SJSA1 (cell line): ENCODE measurements at places on chromosomes 12 and 14.

- no peak overlapping the region for H3K27ac ChIP-seq
- no peaks in the 10 kb centered on the region for H3K4me1 ChIP-seq
- no peaks in the 10 kb centered on the region for H3K36me3 ChIP-seq
- H3K27me3 ChIP-seq = no peaks in the 10 kb centered on the region
- DNase-seq = no peak
These were observed 723.7 kb upstream of the USP15 start for GRCh38 chr12:61536525-61536924.

DNA sequence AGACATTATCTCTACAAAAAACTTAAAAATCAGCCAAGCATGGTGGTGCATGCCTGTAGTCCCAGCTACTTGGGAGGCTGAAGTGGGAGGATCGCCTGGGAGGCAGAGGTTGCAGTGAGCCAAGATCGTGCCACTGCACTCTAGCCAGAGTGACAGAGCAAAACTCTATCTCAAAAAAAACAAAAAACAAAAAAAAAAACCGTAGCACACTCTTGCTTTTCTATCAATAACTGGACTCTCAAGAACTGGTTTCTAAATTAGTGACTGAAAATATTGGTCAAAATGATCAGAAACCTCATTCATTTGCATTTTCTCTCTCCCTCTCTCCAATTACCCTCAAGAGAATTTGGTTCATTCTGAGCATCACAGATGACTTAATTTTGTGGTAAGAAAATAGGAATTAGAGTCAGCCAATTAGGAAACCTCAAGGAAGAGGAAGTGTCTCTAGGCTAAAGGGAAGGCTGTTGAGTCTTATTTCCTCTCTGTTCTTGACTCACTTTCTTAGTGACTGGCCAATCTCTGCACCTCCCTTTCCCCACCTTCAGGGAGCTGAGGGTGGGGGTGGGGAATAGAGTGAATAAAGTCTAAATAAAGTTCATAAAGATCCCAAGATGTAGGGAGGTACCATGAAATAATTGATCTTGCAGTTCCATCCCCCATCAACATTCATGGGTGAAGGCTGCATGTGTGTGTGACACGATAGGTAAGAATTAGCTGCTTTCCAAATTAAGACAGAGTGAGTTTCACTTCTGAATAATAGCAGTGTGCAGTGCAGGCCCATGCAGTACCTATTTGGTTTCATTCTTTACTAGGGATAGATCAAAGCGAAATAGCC is 6.8 kb upstream of the PSMA6 start:
- H3K36me3 ChIP-seq = no peaks in the 10 kb centered on the region
- DNase-seq = no peak
- no peaks in the 10 kb centered on the region for H3K4me1 ChIP-seq
- no peaks in the 10 kb centered on the region for H3K27me3 ChIP-seq

DNA sequence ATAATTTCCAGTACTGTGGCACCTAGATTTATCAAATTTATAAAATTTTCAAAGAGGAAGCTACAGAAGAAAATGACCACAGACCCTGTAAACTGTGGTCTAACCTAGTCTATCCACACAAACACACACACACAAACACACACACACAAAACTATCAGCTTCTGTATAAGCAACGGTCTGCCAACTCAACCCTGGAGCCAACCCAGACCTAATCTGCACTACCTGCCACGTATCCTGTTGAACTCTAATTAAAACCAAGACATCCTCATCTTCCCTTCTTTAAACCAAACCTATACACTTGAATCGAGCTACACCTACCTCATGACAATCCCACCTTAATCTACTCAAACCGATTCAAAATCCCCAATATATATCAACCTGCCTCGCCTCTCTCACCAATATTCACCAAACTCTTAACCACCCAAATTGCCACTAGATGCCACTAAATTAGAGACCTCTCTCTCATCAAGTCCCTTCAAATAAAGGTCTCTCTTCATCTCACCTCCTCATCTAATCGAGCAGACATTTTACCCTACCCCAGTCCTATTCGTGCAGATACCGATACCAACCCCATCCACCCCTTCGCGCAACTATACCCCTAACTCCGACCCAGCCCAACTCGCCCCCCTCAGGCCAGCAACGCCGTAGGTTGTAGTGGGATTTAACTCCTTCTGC is 808 bp downstream of the ACIN1 start:
- no peaks in the 10 kb centered on the region for H3K27me3 ChIP-seq
- H3K4me3 ChIP-seq = peak overlapping the region; percentile 82
- peaks cover 73% of the 10 kb centered on the region for H3K36me3 ChIP-seq
- H3K4me1 ChIP-seq = 0 out of 2 replicates have a peak, but pooled peaks cover 4% of the 10 kb centered on the region
- H3K27ac ChIP-seq = no peak overlapping the region
- DNase-seq = no peak

GRCh38 chr12:87253157-87253556 is 776.0 kb downstream of the C12orf50 start:
- no peaks in the 10 kb centered on the region for H3K4me1 ChIP-seq
- no peak overlapping the region for H3K4me3 ChIP-seq
- no peaks in the 10 kb centered on the region for H3K36me3 ChIP-seq
- no peak for DNase-seq
- H3K27ac ChIP-seq = no peak overlapping the region

- H3K36me3 ChIP-seq = no peaks in the 10 kb centered on the region
- H3K27me3 ChIP-seq = peaks cover 12% of the 10 kb centered on the region
- H3K4me1 ChIP-seq = peaks cover 30% of the 10 kb centered on the region
- no peak overlapping the region for H3K27ac ChIP-seq
These were observed 4.7 kb upstream of the CISTR start for GRCh38 chr12:53756300-53757100.

- DNase-seq = peak; percentile 65
- H3K27me3 ChIP-seq = no peaks in the 10 kb centered on the region
- H3K36me3 ChIP-seq = no peaks in the 10 kb centered on the region
- no peaks in the 10 kb centered on the region for H3K4me1 ChIP-seq
- no peak overlapping the region for H3K4me3 ChIP-seq
These were observed 87.1 kb downstream of the SINHCAF start for GRCh38 chr12:31238764-31239387.

GRCh38 chr12:26851031-26851809 is 18.2 kb upstream of the ITPR2 start:
- no peaks in the 10 kb centered on the region for H3K4me1 ChIP-seq
- no peaks in the 10 kb centered on the region for H3K36me3 ChIP-seq
- DNase-seq = no peak
- H3K4me3 ChIP-seq = no peak overlapping the region
